T-helper 22 cell (primary cell): ENCODE measurements at places on chromosomes 13 and 19.

DNA sequence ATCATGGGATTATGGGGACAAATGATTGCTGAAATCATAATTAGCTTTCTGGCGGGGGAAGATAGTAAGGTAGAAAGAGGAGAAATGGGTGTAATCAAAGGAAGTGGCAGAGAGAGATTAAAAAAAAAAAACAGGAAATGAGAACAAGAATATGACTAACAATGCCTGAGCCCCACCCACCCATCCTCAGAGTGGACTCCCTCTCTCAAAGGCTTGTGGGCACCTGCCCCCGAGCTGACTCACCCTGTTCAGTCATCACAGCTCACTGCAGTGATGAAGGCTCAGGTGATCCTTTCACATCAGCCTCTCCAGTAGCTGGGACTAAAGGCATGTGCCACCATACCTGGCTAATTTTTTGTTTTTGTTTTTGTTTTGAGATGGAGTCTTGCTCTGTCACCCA is 26.4 kb upstream of the TPT1 start:
- DNase-seq, result peak; percentile 94

- DNase-seq, result no peak
Measured at GRCh38 chr13:19890030-19890429, 26.6 kb upstream of the ZMYM5 start.

GRCh38 chr13:96844195-96844594 is 150.1 kb downstream of the OXGR1 start:
- no peak for DNase-seq

DNA sequence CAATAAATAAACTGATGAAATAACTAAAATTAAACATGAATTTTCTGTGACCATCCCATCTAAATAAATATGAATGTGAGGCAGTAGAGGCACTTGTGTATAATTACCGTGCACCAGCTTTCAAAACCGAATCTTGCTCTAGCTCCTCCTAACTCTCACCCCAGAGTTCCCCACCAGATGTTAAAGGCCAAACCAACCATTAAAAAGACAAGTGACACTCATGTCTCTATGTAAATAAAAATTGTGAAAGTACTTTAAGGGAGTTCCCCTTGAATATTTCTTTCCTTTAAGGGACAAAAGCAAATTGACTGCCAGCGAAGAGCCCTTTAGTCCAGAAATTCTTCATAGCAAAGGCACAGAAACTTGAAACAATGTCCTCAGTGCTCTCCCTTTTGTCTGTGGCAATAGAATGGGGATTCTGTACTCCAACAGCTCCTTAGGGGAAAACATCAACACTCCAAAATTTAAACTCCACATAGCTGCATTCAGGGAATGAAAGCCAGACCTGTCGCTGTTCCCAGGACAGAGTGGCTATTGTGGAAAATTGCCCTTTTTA is 101.7 kb upstream of the SOX21 start:
- DNase-seq, result no peak

DNA sequence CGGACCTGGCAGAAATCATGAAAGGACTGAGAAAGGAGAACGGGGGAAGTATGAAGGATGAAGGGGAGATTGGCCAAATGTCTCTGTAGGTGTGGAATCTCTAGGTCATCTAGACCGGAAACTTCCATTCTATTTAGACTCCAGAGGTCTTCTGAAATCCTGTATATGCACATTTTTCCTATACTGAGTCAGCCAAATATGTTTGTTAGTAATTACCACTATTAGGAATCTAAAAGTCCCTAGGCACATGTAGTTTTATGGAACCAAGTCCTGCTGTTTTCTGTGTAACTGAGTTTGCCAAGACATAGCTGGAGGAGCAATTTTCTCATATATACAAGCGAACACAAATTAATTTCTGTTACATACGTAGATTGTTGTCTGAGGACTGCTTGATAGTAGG is 498.1 kb downstream of the GPC5 start:
- no peak for DNase-seq

DNA sequence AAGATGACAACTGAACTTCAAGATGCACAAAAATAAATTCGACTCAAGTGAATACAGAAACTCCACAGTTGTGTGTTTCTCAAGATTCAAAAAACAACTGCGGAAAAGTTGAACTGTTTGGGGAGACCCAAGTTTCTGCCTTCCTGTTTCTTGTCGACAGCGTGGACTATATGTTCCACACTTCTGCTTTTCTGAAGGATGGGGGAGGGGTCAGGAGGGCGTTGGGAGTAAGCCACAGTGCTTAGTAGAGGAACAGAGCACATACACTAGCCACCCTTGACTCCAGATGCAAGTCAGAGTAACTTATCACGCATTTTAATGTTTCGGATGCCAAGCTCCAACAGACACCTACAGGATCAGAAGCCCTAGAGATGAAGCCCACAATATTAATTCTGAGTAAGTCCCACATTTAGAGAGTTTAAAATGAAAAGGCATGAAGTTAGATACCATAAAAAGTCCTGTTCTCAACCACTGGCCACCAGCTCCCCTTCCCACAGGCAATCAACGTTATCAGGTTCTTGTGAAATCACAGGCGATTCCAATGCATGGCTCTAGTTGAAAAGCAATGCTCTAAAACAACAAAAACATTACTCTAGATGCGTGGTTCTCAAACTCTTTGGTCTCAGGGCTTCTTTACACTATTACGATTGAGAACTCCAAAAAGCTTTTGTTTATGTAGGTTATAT is 4.2 kb downstream of the TUBGCP3 start:
- no peak for DNase-seq

DNA sequence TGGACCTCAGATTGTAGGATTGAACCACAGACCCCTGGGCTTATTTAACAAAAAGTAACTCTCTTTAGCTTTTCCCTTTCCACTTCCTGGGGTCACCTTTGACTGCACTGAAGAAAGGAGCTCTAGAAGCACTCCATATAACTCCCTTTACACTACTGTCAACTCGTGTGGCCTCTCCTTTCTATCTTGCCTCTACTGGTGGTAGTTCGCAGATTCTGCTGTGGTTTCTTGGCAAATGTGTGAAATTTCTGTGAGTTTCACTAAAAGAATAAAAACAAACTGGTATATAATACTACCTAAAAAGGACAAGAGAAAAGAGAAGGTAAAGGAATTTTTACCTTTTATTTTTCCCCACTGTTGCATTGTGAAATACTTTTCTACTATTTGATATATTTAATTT is 1298.1 kb downstream of the PCDH9 start:
- no peak for DNase-seq

GRCh38 chr19:23439623-23440022 is 44.4 kb upstream of the ZNF91 start:
- no peak for DNase-seq

DNA sequence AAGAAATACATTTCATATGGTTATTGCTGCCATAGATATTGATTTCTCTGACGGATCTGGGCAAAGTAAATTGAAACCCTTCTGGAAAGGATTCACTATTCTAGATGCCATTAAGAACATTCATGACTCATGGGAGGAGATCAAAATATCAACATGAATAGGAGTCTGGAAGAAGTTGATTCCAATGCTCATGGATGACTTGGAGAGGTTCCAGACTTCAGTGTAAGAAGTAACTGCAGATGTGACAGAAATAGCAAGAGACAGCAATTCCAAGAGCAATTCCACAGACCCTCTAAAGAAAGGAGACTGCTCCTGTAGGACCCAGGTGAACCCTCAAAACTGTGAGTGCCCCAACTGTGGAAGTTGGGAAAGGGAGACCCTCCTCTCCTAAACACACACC is 30.9 kb upstream of the KCTD12 start:
- DNase-seq, result no peak

DNA sequence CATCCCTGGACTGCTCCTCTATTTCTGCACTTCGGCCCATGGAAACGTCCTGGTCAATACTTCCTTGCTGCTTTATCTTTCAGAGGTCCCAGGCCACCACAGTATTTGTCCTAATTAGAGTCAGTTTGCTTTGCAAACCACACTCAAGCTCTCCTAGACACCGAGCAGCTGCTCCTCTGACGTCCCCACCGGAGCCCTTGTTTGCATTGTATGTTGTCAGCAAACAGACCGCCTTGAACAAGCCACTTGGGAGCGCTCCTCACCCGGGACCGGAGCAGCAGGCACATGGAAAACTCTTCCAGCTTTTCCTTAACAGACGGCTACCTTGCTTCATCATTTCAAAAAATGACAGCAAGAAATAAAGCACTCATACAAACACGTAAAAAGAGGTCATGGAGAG is 51.5 kb upstream of the GTF3A start:
- no peak for DNase-seq

DNA sequence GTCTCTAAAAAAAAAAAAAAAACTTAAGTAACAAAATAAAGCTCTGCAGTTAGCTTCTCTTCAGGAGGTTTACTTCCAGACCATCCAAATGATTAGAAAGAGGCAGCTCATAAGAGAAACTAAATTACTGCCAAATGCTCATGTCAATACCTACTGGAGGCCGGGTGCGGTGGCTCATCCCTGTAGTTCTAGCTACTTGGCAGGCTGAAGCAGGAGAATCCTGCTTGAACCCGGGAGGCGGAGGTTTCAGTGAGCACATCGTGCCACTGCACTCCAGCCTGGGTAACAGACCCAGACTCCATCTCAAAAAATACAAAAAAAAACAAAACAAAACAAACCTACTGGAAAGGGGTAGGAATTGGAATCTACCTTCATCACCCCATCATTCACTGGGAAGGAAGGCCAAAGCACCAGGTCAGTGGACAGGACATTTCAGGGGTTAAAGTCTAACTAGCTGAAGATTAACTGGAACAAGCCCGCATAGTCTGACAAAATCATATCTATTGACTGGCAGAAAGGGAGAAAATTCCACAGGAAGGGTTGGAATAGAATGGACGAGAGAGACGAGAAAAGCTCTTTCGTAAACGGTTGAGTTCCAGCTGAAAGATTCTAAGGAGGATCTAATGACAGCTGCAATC is 1.3 kb downstream of the ZFP14 start:
- no peak for DNase-seq

DNA sequence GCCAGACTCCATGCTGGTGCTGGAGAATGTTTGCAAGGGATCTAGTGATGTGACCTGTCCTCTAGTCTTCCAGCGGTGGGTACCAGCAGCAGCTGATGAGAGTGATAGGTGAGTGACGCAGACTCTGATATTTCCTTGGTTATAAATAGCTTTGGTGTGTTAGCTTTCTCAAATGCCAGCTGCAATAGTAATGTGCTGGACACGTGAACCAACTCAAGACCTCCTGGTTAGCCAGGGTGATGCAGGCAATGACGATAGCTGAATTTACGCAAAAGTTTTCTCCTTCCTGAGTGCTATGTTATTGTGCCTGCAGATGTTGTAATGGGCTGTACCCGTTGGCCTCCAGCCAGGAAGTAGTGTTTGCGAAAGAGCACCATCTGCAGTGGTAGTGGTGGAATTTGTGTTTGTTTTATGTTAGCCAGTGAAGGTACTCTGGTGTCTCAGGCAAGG is 129.5 kb downstream of the CYSLTR2 start:
- no peak for DNase-seq
